DND-41 (cell line): ENCODE measurements at places on chromosomes 2 and 18.
A peak's percentile ranks its signal among the peaks of the same experiment; 100 is the strongest.

GRCh38 chr2:220148471-220149248 lies 521.2 kb downstream of the SLC4A3 start:
- DNase-seq = no peak

GRCh38 chr18:57352271-57352701 lies at the start of gene ST8SIA3:
ST8SIA3 (plus strand) TSS chr18:57352557; CDS start chr18:57352847, 290 bp downstream.
- no peak for DNase-seq

DNA sequence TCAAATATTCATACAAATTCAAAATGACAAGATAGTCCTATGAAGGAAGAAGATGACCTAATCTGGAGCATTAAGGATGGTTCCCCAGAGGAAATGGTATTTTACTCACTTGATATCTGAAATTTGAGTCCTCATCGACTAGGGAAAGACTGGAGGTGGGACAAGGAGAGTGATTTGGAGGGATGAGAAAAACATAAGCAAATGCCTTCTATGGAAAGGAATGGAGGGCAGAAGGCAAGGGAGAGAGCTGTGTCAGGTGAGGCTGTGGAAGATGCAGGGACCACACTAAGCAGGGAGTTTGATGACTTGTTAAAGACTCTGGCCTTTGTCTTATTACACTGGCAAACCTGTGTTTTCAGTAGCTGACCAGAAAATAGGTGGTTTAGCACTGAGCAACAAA lies 38.4 kb downstream of the CALCRL start:
- no peak for DNase-seq

DNA sequence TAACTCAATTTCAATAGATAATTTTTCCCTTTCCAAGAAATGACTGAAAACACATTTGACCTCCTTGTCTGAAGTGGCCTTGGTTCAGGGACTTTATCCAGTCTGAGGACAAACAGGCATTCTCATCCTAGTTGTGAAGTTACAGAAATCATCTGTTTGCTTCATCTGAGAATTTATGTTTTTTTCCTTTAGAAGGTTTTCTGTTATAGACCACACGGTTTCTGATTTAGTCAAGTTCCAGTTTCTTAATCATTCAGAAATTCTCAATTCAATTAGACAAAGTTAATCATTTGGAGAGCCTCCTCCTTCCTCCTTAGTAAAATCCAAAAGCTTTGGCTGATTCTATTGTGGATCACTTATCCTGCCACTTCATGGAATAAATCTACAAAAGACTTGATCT lies 60.9 kb downstream of the ICOS start:
- no peak for DNase-seq

DNA sequence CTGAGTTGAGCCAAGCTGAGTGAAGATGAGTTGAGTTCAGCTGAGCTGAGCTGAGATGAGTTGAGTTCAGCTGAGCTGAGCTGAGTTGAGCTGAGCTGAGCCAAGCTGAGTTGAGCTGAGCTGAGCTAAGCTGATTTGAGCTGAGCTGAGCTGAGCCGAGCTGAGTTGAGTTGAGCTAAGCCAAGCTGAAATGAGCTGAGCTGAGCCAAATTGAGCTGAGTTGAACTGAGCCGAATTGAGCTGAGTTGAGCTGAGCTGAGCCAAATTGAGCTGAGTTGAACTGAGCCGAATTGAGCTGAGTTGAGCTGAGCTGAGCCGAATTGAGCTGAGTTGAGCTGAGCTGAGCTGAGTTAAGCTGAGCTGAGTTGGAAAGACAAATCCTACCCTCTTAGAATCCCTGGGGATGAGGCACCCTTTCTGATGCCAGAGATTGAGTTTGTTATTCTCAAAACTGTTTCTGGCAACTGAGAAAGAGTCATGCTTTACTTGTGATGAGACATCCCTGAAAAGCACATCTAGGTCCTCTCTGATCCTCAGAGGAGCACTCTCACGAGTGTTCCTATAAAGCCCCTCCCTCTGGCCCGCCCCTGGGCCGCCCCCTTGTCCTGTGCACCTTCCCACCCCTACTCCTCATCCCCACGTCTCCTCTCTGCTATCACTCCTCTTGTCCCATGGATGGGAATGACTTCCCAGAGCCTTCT lies 116.5 kb downstream of the MCFD2 start:
- no peak for DNase-seq

GRCh38 chr18:62537042-62537894 lies 14.4 kb downstream of the ZCCHC2 start:
- no peak for DNase-seq

- no peak for DNase-seq
These were observed 2.1 kb downstream of the LIPG start for GRCh38 chr18:49563701-49564517.

DNA sequence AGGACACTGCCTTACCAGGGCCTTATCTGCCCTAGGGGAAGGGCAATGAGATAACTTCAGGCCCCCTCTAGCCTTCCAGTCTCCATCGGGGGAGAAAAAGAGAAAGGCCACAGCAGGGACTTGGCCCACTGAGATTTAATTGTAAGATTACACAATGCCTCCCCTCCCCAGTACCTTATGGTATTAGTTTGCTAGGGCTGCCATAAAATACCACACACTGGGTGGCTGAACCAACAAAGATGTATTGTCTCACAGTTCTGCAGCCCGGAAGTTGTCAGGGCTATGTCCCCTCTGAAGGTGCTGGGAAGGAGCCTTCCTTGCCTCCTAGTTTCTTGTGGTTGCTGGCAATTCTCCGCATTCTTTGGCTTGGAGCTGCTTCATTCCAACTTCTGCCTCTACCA lies 34.8 kb upstream of the SPATA3 start:
- no peak for DNase-seq

DNA sequence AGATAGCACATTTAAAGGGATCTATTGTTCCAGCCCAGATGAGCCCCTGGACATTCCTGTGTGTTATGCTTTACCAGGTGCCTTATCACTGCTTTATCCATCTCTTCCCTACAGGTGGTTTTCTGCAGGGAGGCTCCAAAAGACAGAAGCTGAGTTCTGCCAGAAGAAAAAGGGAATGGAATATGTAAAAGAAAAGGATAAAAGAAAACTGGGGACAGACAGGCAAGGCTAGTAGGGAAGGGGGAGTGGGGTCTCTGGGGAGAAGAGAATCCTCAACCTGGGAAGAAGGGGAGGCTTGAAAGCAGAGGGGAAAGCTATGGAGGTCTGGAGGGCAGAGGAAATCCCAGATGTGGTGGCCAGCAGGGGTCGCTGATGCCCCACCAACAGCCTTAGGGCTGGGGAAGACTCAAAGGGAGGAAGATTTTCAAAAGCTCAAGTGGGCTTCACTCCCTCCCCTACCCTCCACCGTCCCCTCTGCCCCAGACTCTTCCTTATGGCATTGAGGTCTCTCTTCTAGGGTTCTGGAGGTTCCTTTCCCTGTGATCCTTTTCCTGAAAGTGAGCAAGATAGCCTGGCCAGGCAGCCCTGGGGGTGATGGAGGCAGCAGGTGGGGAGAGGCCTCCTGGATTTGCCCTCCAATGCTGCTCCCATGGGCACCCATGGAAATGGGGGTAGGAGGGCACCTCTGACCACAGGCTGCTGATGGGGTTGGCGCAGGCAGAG lies 178.1 kb upstream of the PKDCC start:
- peak; percentile 77 for DNase-seq

DNA sequence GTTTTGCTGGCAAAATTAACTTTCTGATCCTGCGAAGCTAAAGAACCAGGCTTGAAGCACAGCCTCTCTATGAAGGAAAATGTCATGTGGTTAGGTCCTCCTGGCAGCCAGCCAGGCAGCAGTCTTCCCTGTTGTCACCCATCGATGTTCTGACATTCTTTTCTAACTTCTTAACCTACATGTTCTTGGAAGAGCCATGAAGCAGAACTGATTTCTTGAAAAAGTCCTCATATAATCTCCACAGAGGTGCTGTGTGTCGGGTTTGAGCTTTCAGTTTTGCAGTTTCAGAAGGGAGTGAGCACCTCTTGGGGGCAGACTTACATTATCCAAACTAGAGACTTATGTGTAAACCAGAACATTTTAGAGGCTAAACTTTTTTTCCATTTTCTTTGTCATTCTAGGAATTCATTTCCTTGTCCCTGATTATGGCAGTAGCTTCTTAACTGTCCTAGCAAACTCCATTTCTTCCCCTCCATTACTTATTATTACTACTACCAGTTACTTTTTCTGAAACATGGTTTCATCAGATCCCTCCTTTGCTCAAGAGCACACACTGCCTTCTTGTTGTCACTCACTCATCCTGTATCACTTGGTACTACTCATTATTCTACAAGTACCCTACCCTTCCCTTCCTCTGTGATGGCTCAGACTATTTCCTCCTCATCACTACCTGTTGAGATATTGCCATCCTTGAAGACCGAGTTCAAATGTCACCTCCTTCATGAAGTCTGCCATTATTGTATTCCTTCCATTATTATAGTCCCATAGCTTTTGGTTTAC lies 31.1 kb downstream of the DOK1 start:
- DNase-seq = no peak

DNA sequence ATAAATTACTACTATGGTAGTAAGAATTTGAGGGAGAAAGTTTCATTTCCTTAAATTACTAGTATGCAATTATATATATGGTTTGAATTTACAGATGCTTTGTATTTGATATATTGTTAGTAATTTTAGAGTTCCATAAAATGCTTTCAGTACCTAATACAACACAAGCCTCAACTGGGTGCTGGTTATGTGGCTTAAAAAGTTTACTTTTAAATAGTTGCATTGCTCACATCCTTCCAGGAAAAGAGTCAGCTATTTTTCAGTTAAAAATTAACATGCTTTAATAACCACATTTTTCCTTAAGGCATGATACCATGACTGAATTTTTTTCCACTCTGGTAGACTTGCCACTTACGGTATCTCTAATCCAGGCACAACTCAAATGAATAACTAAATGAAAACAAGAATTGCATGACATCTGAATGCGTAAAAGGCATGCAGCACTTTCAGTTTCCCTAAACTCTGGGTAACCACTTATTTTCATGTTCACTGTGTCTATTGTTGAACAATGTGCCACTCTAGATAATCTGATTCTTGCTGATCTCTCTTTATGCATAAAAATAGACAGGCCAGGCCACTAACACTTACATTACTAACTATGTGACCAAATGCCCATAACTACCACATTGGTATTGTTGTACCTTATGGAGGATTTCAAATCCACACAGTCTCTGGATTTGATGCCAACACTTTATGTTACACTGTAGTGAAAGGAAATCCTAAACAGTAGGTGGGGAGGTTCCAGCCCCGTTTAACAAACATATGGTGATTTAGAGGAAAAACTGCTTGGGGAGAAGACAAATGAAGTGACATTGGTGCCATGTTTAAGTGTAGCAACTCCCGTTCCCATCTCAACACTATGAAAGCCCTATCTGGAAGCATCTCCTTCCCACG lies 35.5 kb upstream of the SLC35F5 start:
- DNase-seq = no peak
